ENCODE measurements at places on chromosomes 11 and 22. TPM values are rescaled to one million over a fixed set of nuclear protein-coding genes. Genes with fewer than 3 reads are reported as not detected.

GRCh38 chr11:10051868-10052586, 242.0 kb downstream of the SBF2 start:
- no peak overlapping the region for H3K27ac ChIP-seq
- no peaks in the 10 kb centered on the region for H3K4me1 ChIP-seq
- no peak overlapping the region for H3K4me3 ChIP-seq
- H3K27me3 ChIP-seq: no peaks in the 10 kb centered on the region
- no peaks in the 10 kb centered on the region for H3K36me3 ChIP-seq
- no peak for DNase-seq

- H3K27ac ChIP-seq: no peak overlapping the region
- H3K36me3 ChIP-seq: no peaks in the 10 kb centered on the region
- no peak overlapping the region for H3K4me3 ChIP-seq
- no peaks in the 10 kb centered on the region for H3K4me1 ChIP-seq
- no peak for DNase-seq
Measured at GRCh38 chr22:22761606-22761962, 117.2 kb downstream of the GGTLC2 start.

Gene POLR3H
- total RNA-seq: 35.6 TPM

DNA sequence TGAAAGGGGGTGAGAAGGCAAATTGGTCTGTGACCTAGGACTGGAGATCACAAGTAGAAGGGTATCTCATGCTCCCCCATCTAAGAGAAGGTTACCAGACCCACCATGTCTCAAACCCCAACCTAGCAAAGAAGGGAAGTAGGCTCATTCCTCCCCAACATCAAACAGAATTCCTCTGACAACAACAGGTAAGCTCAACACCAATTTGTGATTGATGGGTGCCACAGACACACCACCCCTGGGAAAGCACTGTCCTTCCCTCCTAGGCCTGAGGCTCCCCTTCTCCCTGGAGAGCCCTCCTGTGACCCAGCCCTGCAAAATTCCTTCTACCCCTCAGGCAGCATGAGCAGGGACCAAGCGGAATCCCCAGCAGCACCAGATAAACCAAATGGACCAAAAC, 154.3 kb downstream of the BUD13 start:
- H3K4me1 ChIP-seq: no peaks in the 10 kb centered on the region
- H3K27ac ChIP-seq: no peak overlapping the region
- no peaks in the 10 kb centered on the region for H3K27me3 ChIP-seq
- DNase-seq: no peak

DNA sequence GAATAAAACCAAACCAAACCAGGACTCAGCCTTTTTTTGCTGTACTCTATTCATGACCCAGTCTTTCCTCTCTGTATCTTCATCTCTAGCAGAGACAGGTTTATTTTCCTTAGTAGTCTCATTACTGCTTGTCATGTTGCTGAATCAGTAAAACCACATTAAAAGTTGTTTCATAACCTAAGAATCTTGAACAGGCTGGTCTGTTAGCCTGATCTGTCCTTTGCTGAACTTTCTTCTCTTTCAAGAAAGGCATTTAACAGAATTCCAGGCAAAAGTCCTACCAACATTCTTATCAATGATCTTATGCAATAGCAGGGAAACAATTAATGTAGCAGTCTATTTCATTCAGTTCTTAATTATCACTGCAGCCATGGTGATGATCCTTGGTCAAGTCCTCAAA, 197.7 kb downstream of the CASP12 start:
- no peak for DNase-seq
- H3K36me3 ChIP-seq: no peaks in the 10 kb centered on the region
- peaks cover 20% of the 10 kb centered on the region for H3K4me1 ChIP-seq
- no peaks in the 10 kb centered on the region for H3K27me3 ChIP-seq
- H3K27ac ChIP-seq: no peak overlapping the region

Gene PKNOX2
- 10.5 TPM for total RNA-seq

GRCh38 chr11:4466131-4466870, 16.1 kb upstream of the OR52K1 start:
- no peaks in the 10 kb centered on the region for H3K36me3 ChIP-seq
- no peak overlapping the region for H3K27ac ChIP-seq
- DNase-seq: no peak
- no peak overlapping the region for H3K4me3 ChIP-seq
- H3K27me3 ChIP-seq: no peaks in the 10 kb centered on the region

- H3K36me3 ChIP-seq: peaks cover 48% of the 10 kb centered on the region
- peaks cover 39% of the 10 kb centered on the region for H3K4me1 ChIP-seq
- DNase-seq: no peak
- H3K27ac ChIP-seq: no peak overlapping the region
- no peaks in the 10 kb centered on the region for H3K27me3 ChIP-seq
Measured at GRCh38 chr22:20085651-20086050, 5.6 kb downstream of the DGCR8 start.

Gene USP2
- total RNA-seq: 5.0 TPM

Measured in upper lobe of left lung (tissue), 6 donors.